CD4-positive, alpha-beta T cell (primary cell): ENCODE measurements at places on chromosomes 4 and X. TPM values are rescaled to one million over a fixed set of nuclear protein-coding genes. Genes with fewer than 3 reads are reported as not detected.

DNA sequence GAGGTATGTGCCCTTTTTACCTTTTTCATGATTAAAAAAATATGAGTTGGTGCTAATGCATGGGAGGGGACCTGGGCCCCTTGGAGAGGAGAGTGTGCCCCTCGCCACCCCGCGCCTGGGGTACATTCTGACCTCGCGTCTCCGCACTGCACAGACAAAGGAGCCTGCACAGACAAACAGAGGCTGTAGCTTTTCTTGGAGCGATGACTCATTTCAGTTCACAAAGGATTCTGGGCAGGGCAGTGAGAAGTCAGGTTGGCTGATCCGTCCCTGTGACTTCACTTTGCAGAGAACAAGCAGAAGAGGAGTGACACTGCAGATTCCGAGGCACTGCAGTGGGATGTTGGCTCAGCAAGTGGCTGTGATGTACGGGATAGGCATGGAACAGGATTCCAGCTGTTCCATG is 82.9 kb downstream of the STOX2 start:
- H3K27ac ChIP-seq, result no peak overlapping the region
- no peaks in the 10 kb centered on the region for H3K27me3 ChIP-seq
- DNase-seq, result no peak
- no peaks in the 10 kb centered on the region for H3K36me3 ChIP-seq

DNA sequence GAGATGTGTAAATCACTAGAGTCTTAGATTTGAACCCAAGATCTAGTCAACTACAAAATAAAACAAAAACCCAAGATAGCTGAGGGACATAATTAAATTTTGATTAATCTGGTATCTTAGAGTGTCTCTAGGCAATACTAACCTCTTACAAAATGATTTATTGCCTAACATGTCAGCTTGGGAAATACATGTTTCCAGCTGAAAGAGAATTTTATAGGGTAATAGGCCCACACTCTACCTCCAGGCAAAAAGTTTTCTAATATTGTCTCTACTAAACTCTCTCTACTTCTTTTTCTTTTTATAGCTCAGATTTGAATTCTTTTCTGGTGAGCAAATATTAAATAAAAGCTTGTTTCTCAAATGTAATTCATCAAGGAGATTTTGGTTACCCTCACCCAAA is 263.2 kb downstream of the IL15 start:
- H3K27me3 ChIP-seq, result no peaks in the 10 kb centered on the region
- H3K27ac ChIP-seq, result no peak overlapping the region
- no peaks in the 10 kb centered on the region for H3K4me1 ChIP-seq
- H3K36me3 ChIP-seq, result no peaks in the 10 kb centered on the region

DNA sequence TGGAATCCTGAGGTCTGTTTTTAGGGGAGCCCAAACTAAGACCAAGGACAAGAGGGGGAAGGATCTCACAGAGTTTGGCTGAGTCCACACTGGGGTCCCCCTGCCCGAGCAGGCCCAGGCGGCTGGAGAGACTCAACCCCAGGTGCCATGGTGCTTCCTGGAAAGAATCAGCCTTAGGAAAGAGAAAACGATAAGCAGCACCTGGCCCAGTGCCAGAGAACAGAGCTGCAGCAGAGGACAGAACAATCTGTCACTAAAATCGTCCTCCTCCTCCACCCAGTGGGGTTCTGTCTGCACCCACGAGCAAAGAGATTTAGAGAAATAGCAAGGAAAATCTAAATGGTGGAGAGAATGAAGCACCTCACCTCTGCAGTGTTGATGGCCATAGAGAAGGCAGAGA is 470.5 kb downstream of the BCOR start:
- H3K36me3 ChIP-seq, result no peaks in the 10 kb centered on the region
- no peak overlapping the region for H3K27ac ChIP-seq
- peaks cover 4% of the 10 kb centered on the region for H3K4me1 ChIP-seq
- no peak for DNase-seq
- H3K27me3 ChIP-seq, result no peaks in the 10 kb centered on the region
- no peak overlapping the region for H3K4me3 ChIP-seq

- no peaks in the 10 kb centered on the region for H3K36me3 ChIP-seq
- H3K27me3 ChIP-seq, result no peaks in the 10 kb centered on the region
- H3K4me1 ChIP-seq, result no peaks in the 10 kb centered on the region
- no peak overlapping the region for H3K27ac ChIP-seq
Measured at GRCh38 chr4:150215601-150216000, 137.4 kb downstream of the DCLK2 start.

DNA sequence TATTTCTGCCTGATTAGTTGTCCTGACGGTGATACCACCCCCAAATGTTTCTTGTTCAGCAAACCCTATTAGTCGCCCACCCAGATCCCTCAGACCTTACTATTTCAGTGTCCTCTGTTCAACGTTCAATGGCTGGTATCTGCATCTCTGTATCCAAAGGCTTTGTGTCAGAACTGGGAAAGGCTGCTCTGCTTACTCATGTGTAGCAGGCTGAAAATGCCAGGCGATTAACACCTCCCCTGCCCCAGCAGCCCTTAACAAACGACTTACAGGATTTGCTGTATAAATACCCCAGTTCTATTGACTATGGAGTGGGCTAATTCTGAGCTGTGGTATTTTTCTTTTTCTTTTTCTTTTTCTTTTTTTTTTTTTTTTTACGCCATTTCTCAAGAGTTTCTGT is 415.0 kb downstream of the ZNF674 start:
- H3K36me3 ChIP-seq, result no peaks in the 10 kb centered on the region
- no peak overlapping the region for H3K4me3 ChIP-seq
- H3K27ac ChIP-seq, result no peak overlapping the region
- H3K27me3 ChIP-seq, result no peaks in the 10 kb centered on the region
- no peaks in the 10 kb centered on the region for H3K4me1 ChIP-seq

DNA sequence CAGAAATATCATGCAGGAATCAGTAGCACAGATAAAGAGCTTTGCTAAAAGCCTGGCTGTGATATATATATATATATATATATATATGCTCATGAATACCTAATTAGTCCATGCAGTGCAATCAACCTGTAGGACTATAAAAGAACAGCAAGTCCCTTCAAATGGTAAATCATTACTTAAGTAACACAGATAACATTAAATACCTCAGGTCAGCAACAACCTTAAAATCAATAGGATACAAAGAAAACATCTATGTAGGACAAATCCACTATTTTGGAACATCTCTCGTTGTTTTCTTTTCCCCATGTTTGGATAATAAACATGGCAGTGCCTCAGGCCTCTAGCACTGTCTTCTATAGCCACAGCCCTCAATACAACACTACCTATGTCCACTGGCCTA is 106.6 kb downstream of the FNIP2 start:
- peaks cover 6% of the 10 kb centered on the region for H3K36me3 ChIP-seq
- no peaks in the 10 kb centered on the region for H3K4me1 ChIP-seq
- H3K27me3 ChIP-seq, result no peaks in the 10 kb centered on the region
- H3K27ac ChIP-seq, result no peak overlapping the region
- H3K4me3 ChIP-seq, result no peak overlapping the region

- no peaks in the 10 kb centered on the region for H3K4me1 ChIP-seq
- no peak for DNase-seq
- H3K27ac ChIP-seq, result no peak overlapping the region
- H3K4me3 ChIP-seq, result no peak overlapping the region
- no peaks in the 10 kb centered on the region for H3K27me3 ChIP-seq
Measured at GRCh38 chrX:110403441-110404238, 45.0 kb downstream of the RTL9 start.

GRCh38 chrX:31837445-31838049 is 765.7 kb upstream of the FTHL17 start:
- H3K27me3 ChIP-seq, result no peaks in the 10 kb centered on the region
- no peaks in the 10 kb centered on the region for H3K36me3 ChIP-seq
- H3K4me3 ChIP-seq, result no peak overlapping the region
- H3K27ac ChIP-seq, result no peak overlapping the region

DNA sequence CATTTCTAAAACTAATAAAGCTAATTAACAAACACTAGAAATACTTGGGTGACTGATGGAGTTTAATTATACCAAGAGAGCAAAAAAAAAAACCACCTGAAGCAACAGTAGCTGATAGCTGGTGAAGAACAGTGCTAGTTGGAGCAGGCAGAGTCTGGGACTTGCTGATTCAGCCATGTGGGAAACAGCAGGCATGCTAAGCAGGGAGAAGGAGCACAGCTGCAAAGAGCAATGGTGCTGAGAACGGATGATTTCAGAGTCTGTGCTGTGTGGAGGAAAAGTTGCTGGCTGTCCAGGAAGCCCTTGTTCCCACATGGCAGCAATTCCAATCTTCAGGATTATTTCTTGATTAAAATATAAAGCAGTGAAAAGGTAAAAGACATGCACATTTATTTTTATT is 68.8 kb downstream of the NPY1R start:
- no peak for DNase-seq
- H3K4me3 ChIP-seq, result no peak overlapping the region
- no peaks in the 10 kb centered on the region for H3K27me3 ChIP-seq
- no peak overlapping the region for H3K27ac ChIP-seq

DNA sequence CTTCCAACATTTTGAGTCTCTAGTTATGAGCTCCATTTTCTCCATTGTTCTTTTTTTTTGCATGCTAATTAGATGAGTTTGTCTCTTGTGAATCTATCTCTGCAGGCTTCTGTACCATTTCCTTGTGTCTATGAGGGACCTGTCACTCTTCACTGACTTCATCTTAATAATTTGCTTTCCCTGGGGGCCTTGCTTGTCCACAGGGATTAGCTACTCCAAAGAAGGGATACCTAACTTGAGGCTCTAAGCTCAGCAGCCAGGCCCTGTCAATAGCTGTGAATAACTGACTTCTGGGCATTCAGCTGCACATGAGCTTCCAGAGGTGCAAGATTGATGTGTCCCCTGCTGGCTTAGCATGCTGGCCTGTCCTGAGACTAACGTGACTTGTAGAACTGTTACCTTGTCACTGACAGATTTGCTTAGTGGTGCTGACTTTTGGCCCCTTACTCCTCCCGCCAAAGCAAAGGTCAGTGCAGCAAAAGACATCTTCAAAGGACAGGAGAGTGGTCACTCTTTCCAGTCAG is 124.6 kb downstream of the AFF2 start:
- no peak overlapping the region for H3K4me3 ChIP-seq
- no peaks in the 10 kb centered on the region for H3K36me3 ChIP-seq
- H3K27me3 ChIP-seq, result no peaks in the 10 kb centered on the region
- DNase-seq, result no peak
- H3K27ac ChIP-seq, result no peak overlapping the region
- H3K4me1 ChIP-seq, result no peaks in the 10 kb centered on the region

- no peaks in the 10 kb centered on the region for H3K36me3 ChIP-seq
- H3K4me3 ChIP-seq, result no peak overlapping the region
- H3K4me1 ChIP-seq, result no peaks in the 10 kb centered on the region
- no peak for DNase-seq
- H3K27me3 ChIP-seq, result no peaks in the 10 kb centered on the region
Measured at GRCh38 chr4:150209140-150209829, 131.0 kb downstream of the DCLK2 start.

DNA sequence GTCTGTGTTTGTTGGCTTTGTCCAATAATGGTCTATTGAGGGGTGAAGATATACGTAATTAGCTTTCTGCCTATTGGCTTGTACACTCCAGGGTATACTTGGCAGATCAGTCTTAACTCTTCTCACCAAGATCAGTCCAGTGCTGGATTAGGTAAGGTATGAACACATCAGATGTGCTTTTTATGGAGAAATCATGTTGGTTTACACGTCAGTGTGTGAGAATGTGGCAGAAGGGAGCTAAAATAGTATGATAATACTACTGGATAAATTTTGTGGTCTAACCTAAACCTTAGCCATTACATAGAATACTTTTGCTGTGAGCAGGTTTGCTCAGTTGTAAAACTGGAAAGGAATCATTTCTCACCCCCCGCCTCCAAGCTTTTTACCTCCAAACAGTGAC is 4.2 kb downstream of the PDHA1 start:
- peaks cover 38% of the 10 kb centered on the region for H3K4me1 ChIP-seq
- H3K27me3 ChIP-seq, result no peaks in the 10 kb centered on the region
- no peak for DNase-seq
- no peak overlapping the region for H3K27ac ChIP-seq
- peaks cover 28% of the 10 kb centered on the region for H3K36me3 ChIP-seq

DNA sequence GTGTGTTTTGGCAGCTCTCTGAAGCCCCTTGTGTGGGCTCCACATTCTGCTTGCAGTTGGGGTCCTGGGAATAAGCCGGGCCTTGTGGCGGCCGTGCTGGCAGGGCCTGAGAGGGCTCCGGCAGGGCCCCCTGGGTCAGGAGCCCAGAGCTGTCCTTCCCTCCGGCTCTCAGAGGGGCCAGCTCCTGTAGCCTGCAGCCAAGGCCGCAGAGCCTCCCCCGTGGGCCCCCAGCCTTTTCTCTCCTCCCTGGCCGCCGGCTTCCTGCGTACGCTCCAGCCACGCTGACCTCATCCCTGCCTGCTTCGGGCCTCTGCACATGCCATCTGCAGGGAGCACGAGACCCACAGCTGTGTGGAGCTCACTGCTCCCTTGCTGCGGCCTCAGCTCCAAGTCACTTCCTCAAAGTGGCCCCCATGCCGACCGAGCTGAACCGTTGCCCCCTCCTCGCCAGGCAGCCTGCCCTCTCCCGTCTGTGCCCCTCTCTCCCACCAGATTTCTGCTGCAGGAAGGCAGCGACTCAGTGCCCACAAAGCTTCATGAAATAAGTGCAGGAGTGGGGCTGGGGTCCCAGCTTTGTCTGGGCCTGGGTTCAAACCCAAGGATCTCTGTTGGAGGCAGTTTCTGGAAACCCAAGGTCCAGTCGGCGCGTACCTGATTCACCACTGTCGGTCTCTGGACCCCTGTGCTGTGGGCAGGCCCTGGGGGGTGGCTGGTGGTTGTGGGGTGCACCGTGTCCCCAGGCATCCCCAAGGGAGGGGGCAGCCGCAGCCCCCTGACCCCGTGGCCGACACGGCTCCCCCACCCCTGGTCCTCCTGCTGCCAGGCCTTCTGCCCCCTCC is 57.1 kb upstream of the NKX1-1 start:
- no peak overlapping the region for H3K4me3 ChIP-seq
- no peak for DNase-seq
- no peaks in the 10 kb centered on the region for H3K4me1 ChIP-seq
- no peaks in the 10 kb centered on the region for H3K36me3 ChIP-seq
- H3K27ac ChIP-seq, result no peak overlapping the region
- H3K27me3 ChIP-seq, result peaks cover 34% of the 10 kb centered on the region

- no peak overlapping the region for H3K27ac ChIP-seq
- H3K36me3 ChIP-seq, result no peaks in the 10 kb centered on the region
- H3K4me1 ChIP-seq, result no peaks in the 10 kb centered on the region
- no peaks in the 10 kb centered on the region for H3K27me3 ChIP-seq
Measured at GRCh38 chr4:187414716-187415115, 580.9 kb upstream of the ZFP42 start.

The NRK gene
- not detected for total RNA-seq

The SRD5A3 gene
- total RNA-seq, result 2.1 TPM

The STK26 gene
- total RNA-seq, result 27.9 TPM

The KDR gene
- total RNA-seq, result not detected

The MND1 gene
- 0.42 TPM for total RNA-seq

The NLRP2B gene
- not detected for total RNA-seq

The ITIH6 gene
- total RNA-seq, result not detected

The PGAM4 gene
- not detected for total RNA-seq

The PNCK gene
- total RNA-seq, result 1.0 TPM
